ENCODE measurements at places on chromosomes 11 and 22. TPM values are rescaled to one million over a fixed set of nuclear protein-coding genes. Genes with fewer than 3 reads are reported as not detected.

GRCh38 chr11:94924171-94924572 is 49.2 kb downstream of the CWC15 start:
- H3K4me3 ChIP-seq: no peak overlapping the region
- no peaks in the 10 kb centered on the region for H3K36me3 ChIP-seq
- no peak for ATAC-seq
- H3K4me1 ChIP-seq: peaks cover 21% of the 10 kb centered on the region
- H3K27me3 ChIP-seq: no peaks in the 10 kb centered on the region

GRCh38 chr11:94630221-94630620 is 63.1 kb downstream of the PIWIL4 start:
- no peak overlapping the region for H3K4me3 ChIP-seq
- H3K36me3 ChIP-seq: no peaks in the 10 kb centered on the region
- no peak for ATAC-seq
- H3K27me3 ChIP-seq: no peaks in the 10 kb centered on the region
- no peaks in the 10 kb centered on the region for H3K4me1 ChIP-seq
- H3K27ac ChIP-seq: no peak overlapping the region

DNA sequence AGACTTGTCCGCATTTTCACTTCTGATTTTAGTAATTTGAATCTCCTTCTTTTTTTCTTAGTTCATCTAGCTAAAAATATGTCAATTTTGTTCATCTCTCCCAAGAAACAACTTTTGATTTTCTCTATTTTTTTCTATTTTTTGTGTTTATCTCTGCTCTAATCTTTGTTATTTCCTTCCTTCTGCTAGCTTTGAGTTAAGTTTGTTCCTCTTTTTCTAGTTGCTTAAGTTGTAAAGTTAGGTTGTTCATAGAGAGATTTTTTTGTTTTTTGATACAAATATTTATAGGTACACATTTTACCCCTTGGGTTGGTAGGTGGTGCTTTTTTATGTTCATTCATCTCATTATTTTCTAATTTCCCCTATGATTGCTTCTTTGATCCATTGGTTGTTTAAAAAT is 22.1 kb upstream of the XKR3 start:
- no peak for ATAC-seq
- no peak overlapping the region for H3K4me3 ChIP-seq
- no peaks in the 10 kb centered on the region for H3K4me1 ChIP-seq
- no peak overlapping the region for H3K27ac ChIP-seq
- no peaks in the 10 kb centered on the region for H3K36me3 ChIP-seq

- H3K27ac ChIP-seq: peak overlapping the region; percentile 80
- peak; percentile 49 for ATAC-seq
- H3K4me1 ChIP-seq: peaks cover 10% of the 10 kb centered on the region
- peaks cover 35% of the 10 kb centered on the region for H3K36me3 ChIP-seq
Observed at GRCh38 chr11:70270877-70271648, 573 bp downstream of the PPFIA1 start.

DNA sequence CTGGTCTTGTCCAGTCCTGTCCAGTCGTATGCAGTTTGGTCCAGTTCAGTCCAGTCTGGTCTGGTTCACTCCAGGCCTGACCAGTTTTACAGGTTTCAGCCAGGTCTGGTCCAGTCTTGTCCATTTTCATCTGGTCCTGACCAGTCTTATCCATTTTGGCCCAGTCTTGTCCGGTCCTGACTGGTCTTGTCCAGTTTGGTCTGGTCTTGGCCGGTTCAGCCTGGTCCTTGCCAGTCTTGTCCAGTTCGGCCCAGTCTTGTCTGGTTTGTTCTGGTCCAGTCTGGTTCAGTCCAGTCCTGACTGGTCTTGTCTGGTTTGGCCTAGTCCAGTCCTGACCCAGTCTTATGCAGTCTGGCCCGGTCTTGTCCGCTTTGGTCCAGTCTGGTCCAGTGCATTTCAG is 380.2 kb downstream of the OR4C45 start:
- H3K4me1 ChIP-seq: no peaks in the 10 kb centered on the region
- H3K36me3 ChIP-seq: no peaks in the 10 kb centered on the region
- no peak overlapping the region for H3K27ac ChIP-seq
- ATAC-seq: peak; percentile 19

DNA sequence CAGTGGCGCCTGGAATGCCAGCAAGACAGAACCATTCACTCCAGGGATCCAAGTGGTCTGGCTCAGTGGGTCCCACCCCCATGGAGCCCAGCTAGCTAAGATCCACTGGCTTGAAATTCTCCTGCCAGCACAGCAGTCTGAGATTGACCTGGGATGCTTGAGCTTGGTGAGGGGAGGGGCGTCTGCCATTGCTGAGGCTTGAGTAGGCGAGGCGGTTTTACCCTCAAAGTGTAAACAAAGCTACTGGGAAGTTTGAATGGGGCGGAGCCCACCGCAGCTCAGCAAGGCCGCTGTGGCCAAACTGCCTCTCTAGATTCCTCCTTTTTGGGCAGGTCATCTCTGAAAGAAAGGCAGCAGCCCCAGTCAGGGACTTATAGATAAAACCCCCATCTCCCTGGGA is 125.7 kb upstream of the DDI1 start:
- no peak overlapping the region for H3K27ac ChIP-seq
- H3K4me1 ChIP-seq: no peaks in the 10 kb centered on the region
- H3K36me3 ChIP-seq: no peaks in the 10 kb centered on the region
- no peak overlapping the region for H3K4me3 ChIP-seq
- H3K27me3 ChIP-seq: no peaks in the 10 kb centered on the region

- no peak overlapping the region for H3K27ac ChIP-seq
- no peak for ATAC-seq
- no peak overlapping the region for H3K4me3 ChIP-seq
- H3K27me3 ChIP-seq: no peaks in the 10 kb centered on the region
Observed at GRCh38 chr22:46990937-46991550, 228.6 kb downstream of the TBC1D22A start.

- H3K4me1 ChIP-seq: no peaks in the 10 kb centered on the region
- H3K4me3 ChIP-seq: no peak overlapping the region
- no peak for ATAC-seq
- no peaks in the 10 kb centered on the region for H3K36me3 ChIP-seq
Observed at GRCh38 chr22:46631113-46631512, 10.9 kb downstream of the GRAMD4 start.

DNA sequence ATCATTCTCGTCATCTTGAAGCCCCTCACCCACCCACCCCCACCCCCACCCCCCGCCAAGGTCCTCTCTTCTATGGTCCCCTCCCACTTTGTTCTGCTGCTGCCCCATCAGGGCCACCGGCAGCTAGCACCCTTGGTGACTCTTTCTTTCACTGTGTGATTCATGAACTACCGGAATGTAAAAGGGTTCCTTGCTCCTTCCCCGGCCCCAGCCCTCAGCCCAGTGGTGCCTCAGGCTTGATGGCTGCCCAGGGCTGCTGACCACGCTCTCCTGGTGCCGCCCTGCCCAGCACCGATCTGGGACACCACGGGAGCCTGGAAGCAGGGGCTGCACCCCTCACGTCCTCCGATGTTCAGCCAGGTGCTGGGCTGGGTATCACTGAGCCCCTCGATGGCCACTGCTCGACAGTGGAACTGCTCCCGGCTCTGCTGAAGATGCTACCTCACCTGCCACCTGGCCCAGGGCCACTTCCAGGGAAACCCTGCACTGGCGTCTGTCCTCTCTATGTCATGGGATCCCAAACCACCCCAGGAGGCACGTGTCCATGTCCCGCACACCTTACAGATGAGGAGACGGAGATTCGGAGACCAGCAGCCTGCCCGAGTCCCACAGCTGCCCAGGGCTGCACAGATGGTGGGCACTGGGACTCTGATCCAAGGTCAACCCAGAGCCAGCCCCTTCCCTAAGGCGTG is 39.7 kb downstream of the IGLL5 start:
- no peak overlapping the region for H3K27ac ChIP-seq
- no peak overlapping the region for H3K4me3 ChIP-seq
- no peak for ATAC-seq
- peaks cover 73% of the 10 kb centered on the region for H3K27me3 ChIP-seq
- H3K4me1 ChIP-seq: no peaks in the 10 kb centered on the region
- no peaks in the 10 kb centered on the region for H3K36me3 ChIP-seq

DNA sequence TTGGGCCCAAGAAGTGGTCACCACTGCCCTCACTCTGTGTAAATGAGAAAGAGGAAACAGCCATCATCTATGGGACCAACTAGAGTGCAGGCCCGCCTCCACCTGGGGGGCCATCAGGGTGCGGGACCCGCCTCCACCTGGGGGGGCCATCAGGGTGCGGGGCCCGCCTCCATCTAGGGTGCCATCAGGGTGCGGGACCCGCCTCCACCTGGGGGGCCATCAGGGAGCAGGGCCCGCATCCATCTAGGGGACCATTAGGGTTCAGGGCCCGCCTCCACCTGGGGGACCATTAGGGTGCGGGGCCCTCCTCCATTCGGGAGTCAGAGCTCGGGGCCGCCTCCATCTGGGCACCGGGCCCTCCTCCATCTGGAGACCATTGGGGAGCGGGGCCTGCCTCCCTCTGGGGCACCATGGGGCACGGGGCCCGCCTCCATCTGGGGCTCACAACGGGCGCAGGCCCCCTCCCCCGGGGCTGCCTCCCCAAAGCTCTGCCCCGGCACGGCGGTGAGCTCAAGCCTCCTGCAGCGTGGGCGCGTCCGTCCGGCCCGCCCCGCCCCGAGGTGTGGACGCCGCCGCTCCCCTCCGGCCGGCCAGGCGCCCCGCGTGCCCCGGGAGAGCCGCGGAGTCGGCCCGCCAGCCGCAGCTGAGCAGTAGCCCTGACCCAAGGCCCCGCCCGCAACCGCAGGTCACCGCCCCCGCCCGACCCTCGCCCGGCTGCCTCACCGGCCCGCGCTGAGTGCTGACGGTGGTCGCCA is 512 bp downstream of the TOLLIP start:
- H3K4me3 ChIP-seq: peak overlapping the region; percentile 85
- no peaks in the 10 kb centered on the region for H3K36me3 ChIP-seq
- no peaks in the 10 kb centered on the region for H3K4me1 ChIP-seq
- H3K27ac ChIP-seq: peak overlapping the region; percentile 98

DNA sequence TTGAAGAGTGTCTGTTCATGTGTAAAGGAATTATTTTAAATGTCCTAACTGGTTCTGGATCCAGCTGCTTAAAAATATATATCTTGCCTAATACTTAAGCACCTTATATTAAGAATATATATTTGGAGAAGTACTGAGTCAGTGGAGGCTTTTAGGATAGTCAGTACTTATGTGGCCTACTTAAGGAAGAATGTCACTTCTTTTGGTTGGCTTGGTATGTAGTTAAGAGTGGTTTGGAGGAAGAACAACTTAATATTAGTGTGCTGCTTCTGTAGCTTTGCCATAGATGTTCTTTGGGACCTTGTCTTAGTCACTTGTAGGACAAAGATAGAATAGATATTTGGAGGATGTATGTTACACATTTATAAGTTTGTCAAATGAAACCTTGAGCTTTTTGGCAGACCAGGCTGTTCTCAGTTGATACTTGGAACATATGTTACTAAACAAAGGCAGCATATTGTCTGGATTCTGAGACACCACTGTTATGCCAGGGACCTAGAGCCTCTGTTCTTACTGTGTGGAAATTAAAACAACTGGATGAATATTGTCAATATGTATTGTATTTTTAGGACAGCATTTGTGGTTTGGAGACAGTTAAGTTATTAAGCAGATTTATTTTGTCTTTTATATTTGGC is 4.9 kb downstream of the HIPK3 start:
- no peak for ATAC-seq
- H3K27me3 ChIP-seq: no peaks in the 10 kb centered on the region
- H3K36me3 ChIP-seq: no peaks in the 10 kb centered on the region

DNA sequence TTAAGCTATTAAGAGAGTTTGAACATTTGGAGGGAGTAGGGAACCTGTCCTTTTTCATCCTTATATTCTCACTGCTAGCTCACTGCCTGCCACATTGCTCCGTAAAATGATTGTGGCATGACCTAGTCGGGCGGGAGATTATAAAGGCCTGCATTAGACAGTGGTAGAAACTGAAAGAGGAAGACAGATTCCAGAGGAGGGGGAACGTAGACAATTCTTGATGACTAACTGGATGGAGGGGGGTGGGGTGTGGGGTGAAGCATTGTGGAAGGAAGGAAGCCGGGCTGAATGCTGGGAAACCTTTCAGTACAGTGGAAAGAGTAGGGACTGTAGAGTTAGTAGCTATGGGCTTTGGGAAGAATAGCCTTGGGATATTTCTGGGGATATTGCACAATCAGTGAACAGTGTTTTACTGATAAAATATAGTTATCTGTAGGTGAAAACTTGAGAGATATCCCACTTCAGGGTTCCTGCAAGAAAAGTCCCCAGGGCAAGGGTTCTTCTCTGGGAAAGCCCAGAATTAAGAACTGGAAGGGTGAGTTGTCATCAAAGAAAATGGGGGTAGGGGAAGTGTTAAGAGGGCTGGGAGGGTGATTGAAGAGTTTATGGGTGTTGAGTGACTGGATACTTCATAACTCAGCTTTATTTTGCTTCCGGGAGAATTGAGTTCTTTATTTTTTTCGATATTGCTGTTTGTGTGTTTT is 2.1 kb downstream of the MED15 start:
- H3K36me3 ChIP-seq: no peaks in the 10 kb centered on the region
- no peaks in the 10 kb centered on the region for H3K27me3 ChIP-seq
- H3K27ac ChIP-seq: peak overlapping the region; percentile 76
- peak; percentile 81 for ATAC-seq
- peaks cover 5% of the 10 kb centered on the region for H3K4me1 ChIP-seq

GRCh38 chr11:24078018-24078417 is 418.8 kb upstream of the LUZP2 start:
- no peaks in the 10 kb centered on the region for H3K27me3 ChIP-seq
- no peak overlapping the region for H3K27ac ChIP-seq
- peaks cover 9% of the 10 kb centered on the region for H3K4me1 ChIP-seq
- H3K36me3 ChIP-seq: no peaks in the 10 kb centered on the region
- ATAC-seq: no peak
- no peak overlapping the region for H3K4me3 ChIP-seq

- H3K4me1 ChIP-seq: no peaks in the 10 kb centered on the region
- H3K4me3 ChIP-seq: no peak overlapping the region
- no peak for ATAC-seq
- peaks cover 8% of the 10 kb centered on the region for H3K27me3 ChIP-seq
- H3K36me3 ChIP-seq: no peaks in the 10 kb centered on the region
- no peak overlapping the region for H3K27ac ChIP-seq
Observed at GRCh38 chr11:113632981-113633380, 73.1 kb downstream of the TMPRSS5 start.

- H3K36me3 ChIP-seq: no peaks in the 10 kb centered on the region
- no peak overlapping the region for H3K27ac ChIP-seq
- no peaks in the 10 kb centered on the region for H3K27me3 ChIP-seq
Observed at GRCh38 chr11:46315033-46315738, 32.1 kb upstream of the DGKZ start.

DNA sequence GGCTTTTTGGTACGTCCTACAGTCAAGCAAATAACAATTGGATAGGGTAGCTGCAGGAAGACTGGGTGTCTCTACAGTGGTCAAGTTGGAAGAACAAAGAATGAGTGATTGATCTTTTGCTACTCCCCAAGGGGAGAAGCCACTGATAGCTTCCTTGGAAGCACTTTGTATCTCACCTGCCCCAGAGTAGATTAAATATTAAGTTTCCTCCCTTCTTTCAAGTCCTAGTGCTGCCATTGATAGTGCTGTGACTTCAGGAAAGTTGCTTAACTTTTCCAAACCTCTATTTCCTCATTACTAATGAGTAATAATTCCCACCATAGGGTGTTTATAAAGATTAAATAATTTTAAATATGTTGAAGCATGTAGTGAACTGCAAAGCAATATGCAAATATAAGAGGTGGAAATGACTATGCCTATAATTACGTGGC is 35.6 kb upstream of the EHF start:
- H3K36me3 ChIP-seq: no peaks in the 10 kb centered on the region
- no peak for ATAC-seq
- no peak overlapping the region for H3K4me3 ChIP-seq
- peaks cover 12% of the 10 kb centered on the region for H3K27me3 ChIP-seq
- no peak overlapping the region for H3K27ac ChIP-seq

DDX25 gene
- total RNA-seq: not detected

RBFOX2 gene
- 197 TPM for total RNA-seq

CARD18 gene
- not detected for total RNA-seq

SAA1 gene
- 32.3 TPM for total RNA-seq

NOX4 gene
- 3.9 TPM for total RNA-seq
